ENCODE measurements at places on chromosomes 5 and 9.
A peak's percentile ranks its signal among the peaks of the same experiment; 100 is the strongest.

DNA sequence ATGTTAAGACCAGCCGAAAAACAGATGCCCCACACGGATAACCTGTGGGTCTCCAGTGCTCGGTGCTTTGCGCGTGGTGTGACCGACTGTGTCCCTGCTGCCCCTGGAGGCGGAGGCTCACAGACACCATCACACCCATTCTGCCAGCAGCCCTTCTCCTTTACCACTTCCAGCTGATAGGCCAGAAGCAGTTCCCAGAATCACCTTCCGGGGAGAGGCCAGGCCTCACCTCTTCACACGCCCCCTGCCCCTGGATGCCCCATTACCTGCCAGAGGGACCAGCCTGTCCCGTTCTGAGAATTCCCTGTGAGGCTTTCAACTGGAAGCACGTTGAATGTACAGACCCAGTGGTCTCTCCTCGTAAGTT lies 21.6 kb upstream of the LRRC14B start:
- DNase-seq, result no peak

DNA sequence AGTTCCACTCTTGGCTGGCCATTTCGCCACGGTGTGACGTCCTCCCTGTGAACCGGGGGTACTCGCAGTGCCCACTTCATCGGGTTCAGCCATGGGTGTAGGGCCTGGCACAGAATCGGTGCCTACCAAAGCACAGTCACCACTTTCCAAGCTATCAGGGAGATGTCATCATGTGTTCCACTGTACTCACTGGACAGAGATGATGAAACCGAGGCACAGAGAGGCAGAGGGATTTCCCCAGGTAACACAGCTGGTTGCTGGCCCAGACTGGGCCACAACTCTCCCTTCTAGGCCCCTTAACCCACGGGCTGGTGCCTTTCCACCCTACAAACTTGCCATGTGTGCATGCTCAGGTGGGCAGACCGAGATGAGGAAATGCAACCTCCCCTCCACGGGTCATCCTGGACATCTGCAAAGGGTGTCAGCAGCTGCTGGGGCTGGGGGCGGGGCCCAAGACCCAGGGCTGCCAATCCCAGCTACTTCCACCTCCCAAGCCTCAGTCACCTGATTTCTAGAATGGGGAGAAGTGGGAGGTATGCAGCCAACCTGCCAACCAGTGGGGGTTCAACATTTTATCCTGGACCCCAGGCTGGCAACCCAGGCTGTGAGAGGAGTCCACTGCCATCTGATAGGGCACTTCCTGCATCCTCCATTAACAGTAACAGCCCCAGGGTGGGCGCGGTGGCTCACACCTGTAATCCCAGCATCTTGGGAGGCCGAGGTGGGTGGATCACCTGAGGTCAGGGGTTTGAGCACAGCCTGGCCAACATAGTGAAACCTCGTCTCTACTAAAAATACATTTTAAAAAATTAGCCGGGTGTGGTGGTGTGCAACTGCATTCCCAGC lies 893 bp upstream of the SH2D3C start:
- no peak for DNase-seq

GRCh38 chr5:117379521-117379920 lies 804.9 kb upstream of the SEMA6A start:
- no peak for DNase-seq

DNA sequence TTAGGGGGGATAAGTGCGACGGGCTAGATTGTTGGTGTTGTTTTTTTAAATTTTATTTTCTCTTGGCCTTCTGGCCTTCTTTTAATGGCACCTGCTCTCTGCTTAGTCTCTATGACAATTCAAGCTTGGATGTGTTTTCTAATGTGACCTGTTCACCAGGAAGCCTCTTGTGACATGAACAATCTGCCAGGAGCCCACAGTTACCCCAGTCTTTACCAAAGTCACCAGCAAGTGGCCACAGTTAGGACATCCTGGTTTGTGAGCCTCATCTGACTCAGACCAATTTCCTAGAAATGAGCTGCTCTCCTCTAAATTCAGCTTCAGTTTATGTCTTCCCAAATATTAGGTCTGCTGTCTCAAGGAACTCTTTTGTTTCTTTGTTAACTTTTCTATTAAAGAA lies 135.8 kb downstream of the TLE4 start:
- no peak for DNase-seq

GRCh38 chr5:141846031-141846430 lies 32.2 kb downstream of the PCDH1 start:
- DNase-seq, result peak; percentile 57

GRCh38 chr9:89383030-89383720 lies 64.9 kb downstream of the SECISBP2 start:
- DNase-seq, result no peak

DNA sequence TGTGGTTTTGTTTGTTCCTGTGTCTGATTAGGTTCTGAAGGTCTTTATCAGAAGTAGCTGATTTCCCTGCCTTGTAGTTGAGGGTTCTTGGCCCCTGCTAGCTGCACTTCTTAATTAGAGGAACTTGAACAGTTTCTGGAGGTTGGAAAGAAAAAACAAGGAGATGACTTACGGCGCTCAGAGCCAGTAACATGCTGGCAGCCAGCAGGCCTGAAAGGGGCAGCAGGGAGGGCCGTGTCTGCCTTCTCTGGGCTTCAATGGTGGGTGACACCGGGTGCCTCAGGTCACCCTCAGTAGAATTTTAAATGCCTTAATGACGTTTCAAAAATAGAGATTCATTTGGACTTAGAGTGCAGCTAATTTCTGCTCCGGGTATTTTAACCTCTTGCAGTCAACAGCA lies 15.8 kb downstream of the UBE2QL1 start:
- DNase-seq, result no peak

GRCh38 chr5:66987126-66987525 lies 209.5 kb downstream of the CD180 start:
- DNase-seq, result no peak

DNA sequence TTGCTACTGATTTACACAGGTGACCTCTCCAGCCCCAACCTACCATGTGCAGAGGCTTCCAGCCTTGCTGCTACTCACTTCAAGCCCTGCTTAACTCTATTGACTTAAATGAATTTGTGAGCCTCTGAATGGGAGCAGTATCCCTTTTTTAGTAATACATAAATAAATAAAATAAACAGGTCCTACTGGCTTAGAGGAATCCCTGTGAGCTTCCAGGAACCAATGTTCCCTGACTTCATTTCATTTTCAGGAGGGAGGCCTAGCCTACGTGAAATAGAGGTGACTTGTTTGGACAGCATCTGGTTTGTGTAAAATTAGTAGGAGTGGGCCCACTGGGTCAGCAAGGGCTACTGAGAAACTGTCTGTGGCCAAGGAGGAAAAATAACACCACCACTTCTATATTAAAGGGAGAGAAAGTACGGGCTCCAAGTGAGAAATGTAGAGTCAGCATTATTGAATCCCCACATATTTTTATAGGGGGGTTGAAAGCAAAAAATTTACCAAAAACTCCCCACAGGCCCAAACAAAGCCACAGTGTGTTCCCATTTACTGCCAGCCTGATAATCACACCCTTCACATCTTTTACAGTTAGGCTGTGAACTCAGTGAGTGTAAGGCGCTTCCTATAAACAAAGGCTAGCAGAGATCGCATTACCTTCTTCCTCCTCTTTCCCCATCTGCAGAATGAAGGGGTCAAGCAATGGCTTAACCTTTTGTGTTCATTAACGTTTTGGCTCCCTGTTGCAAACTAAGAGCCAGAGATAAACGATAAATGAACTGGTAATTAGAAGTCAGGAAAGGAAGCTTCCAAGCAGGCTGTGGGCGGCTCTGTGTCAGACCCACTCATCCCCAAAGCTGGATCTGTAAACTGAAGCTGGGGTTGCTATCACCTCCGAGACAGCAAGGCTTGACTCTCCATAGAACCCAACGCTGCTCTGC lies 138.8 kb upstream of the LIFR start:
- DNase-seq, result no peak

DNA sequence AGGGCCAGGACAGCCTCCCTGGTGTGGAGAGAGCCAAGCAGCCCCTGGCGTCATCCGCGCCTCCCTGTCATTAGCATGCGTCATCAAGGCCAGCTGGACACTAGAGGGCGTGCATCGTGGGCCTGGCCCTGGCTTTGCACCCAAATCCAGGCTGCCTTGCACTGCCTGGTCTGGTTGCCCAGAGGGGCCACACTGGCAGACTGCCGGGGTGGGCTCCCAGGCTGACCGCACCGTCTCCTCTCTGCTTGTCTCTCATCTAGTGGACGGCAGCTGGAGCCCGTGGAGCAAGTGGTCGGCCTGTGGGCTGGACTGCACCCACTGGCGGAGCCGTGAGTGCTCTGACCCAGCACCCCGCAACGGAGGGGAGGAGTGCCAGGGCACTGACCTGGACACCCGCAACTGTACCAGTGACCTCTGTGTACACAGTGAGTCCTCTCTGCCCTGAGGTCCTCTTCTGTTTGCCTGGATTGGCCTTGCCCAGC lies 29.0 kb downstream of the HK3 start:
- peak; percentile 76 for DNase-seq

GRCh38 chr9:750249-750967 lies 91.1 kb upstream of the DMRT1 start:
- DNase-seq, result no peak

DNA sequence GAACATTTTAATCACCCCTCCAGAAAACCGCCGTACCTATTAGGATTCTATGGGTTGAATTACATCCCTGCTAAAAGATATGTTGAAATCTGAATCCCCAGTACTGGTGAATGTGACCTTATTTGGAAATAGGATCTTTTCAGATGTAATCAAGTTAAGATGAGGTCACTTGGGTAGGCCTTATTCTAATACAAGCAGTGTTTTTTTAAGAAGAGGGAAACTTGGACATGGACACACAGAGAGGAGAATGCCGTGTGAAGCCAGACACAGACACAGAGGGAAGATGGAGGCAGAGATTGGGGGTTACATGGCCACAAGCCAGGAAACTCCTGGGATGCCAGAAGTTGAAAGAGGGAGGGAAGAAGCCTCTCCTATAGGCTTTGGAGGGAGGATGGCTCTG lies 183.5 kb downstream of the GNA14 start:
- DNase-seq, result no peak

DNA sequence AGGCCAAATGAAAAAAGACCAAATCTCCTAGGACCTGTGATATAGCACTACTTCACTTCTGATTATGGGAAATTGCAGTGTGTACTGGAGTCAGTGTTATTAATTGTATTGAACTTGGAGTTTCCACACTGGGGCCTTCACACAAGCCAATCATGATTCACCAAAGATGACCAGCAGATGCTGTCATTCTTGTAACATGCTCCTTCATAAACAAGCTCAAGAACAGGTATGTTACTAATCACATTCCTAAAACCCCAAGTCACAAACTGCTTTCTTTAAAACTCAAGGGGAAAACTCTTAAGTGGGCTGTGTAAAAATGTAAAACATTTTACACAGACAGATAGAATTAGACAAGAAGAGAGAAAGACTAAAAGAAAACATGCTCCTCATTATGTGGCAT lies 5.6 kb downstream of the KLHL3 start:
- peak; percentile 25 for DNase-seq

DNA sequence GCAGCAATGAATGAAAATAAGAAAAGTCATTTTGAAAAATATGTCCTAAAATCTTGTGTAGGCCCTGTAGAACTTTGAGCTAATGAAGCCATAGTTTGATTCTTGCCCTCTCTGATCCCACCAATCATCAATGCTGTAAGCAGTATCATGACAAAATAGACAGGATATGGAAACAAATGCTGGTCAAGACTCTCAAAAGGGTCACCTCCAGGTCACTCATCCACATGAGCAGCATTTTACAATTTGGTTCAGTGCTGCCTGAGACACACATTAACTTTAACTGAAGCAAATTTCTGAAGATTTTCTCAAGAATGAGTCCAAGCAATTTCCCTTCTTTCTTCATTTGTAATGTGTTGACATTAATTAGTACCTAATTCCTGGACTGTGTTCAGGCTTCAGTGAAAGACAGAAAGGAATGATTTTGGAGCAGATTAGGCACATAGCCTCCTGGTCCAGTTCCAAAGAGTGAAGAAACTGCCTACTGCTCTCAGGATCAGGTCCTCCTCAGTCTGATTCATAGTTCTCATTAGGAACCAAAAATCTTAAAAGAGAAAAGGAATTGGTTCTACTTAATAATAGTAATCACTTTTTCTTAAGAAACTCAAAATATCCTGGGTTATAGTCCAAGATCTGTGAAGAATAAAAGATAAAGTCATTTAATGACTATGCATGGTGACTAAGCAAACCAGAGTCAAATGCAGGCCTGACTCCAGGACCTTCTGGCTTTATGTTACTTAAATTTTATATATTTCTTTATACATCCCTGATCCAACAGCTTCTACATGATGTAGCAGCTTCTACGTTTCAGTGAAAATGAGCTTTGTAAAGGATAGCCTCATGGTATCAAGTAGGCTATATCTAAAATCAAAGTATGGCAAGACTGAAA lies 192.1 kb upstream of the RGMB start:
- no peak for DNase-seq

- peak; percentile 36 for DNase-seq
Measured at GRCh38 chr5:160959804-160960203, 107.8 kb upstream of the ATP10B start.

DNA sequence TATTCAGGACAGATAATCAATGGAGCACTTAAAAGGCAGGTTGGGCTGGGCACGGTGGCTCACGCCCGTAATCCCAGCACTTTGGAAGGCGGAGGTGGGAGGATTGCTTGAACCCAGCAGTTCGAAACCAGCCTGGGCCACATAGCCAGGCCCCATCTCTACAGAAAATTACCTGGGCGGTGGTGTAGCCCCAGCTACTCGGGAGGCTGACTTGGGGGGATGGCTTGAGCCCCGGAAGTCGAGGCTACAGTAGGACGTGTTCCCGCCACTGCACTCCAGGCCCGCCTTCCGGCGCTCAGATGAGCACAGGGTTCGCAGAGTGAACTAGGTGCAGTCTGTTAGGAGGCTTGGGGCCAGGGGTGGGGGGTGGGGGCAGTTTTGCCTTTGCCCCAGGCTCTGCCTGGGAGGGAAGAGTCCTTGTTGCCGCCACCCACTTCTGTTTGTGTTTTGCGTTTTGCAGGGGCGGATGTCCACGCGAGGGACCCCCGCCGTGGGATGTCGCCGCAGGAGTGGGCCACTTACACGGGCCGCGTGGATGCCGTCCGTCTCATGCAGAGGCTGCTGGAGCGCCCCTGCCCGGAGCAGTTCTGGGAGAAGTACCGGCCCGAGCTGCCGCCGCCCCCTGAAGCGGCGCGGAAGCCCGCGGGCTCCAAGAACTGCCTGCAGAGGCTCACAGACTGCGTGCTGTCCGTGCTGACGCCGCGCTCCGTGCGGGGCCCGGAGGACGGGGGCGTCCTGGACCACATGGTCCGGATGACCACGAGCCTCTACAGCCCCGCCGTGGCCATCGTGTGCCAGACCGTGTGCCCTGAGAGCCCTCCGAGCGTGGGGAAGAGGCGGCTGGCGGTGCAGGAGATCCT lies 85.2 kb downstream of the ANKRD33B start:
- no peak for DNase-seq

GRCh38 chr9:124303762-124304161 lies 46.0 kb downstream of the NEK6 start:
- DNase-seq, result no peak

DNA sequence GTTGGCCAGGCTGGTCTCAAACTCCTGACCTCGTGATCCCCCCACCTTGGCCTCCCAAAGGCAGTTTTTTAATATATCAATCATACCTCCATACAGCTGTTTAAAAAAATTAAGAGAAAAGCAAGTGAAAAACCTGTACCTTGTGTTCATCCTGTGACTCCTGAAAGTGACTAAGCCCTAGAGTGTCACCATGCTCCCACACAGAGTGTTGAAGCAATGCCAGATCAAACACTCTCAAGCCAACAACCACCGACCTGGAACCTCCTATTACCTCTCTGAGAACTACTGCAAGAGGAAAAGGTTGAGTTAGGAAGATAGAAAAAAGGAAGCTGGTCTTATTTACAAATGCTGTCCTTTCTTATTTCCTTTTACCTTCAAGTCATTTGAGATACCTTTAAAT lies 123.5 kb downstream of the RASEF start:
- DNase-seq, result no peak

Data from trophoblast cell (in vitro differentiated cells and primary cell).